ENCODE measurements at places on chromosomes 7 and 10.
A peak's percentile ranks its signal among the peaks of the same experiment; 100 is the strongest.

DNA sequence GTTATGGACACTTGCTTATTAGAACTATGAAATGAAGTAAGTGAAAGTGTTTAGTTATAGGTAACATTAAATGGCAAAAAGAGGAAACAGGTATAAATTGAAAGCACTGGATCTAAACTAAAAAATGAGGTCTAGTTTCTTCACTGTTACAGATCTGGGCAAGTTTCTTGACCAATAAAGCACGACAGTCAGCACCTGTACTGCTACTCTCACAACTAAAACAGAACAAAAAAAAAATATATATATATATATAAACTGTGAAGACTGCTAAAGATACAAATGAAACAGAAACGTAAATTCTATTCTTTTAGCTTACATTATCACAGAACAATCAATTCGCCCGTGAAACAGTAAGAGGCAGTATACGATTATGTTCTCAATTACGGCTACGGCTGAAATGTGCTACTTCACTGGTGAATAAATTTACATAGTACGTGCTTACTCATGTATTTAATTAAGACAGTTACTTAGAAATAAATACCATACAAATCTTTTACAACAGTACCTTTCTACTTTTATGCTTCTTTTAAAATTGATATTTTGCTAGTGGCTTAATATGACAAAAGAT lies 4.2 kb downstream of the AHR start:
- DNase-seq, result peak; percentile 8

- DNase-seq, result no peak
Observed at GRCh38 chr7:143256325-143256724, 6.9 kb upstream of the GSTK1 start.

DNA sequence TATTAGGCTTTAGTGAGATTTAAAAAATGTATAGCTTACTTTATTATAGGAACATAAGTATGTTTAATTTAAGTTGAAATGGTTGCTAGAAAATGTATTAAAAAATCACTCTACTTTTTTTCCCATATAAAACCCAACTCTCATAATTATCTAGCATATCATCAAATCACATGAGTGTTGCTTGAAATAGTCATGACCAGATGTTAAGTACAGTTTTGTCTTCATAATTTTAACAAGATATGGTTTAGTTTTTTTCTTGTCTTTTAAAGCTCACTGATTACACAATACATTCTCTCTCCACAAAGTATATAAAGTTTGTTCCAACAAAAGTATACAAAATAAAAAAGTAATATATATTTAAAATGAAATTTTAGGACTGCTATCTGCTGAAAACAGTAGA lies 82.8 kb downstream of the HGF start:
- DNase-seq, result no peak

- DNase-seq, result no peak
Observed at GRCh38 chr7:100126239-100126930, 382 bp upstream of the MBLAC1 start.

DNA sequence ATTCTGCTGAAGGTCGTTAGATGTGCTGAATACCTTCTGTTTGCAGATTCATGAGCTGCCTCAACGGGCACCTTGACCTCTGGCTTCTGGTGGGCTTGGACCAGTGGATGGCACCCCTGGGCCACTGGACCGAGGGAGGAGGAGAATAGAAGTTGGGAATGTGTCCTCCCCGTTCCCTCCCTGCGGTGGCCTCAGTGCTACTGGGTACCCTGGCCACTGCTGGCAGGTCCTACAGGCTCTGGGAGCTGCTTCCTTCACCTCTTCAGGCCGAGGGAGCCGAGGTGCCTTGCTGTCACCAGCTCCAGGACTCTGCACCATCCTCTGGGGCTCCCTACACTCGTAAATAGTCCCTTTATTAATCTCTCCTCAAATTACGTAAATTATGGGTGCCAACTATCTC lies 32.2 kb upstream of the GALNTL5 start:
- no peak for DNase-seq

DNA sequence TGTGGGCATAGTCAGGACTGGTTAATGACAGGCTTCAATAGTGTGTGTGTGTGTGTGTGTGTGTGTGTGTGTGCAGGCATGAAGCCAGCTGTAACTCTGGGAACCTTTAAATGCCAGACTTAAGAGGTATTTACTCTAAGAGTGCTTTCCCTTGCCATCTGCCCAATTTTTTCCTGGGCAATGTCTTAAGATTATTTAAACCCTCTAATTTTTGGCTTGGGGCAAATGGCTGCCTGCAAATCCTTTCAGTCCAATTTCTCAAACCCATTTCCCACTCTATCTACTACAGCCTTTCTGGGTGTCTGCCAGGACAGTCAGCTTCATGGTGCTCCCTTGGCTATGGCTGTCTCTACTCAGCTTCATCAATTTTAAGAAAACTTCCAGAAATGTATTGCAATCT lies 62.6 kb upstream of the C1GALT1 start:
- no peak for DNase-seq
